A549 treated with CORT108297 at 1 μM for 4 hours (cell line): ENCODE measurements at places on chromosomes 5 and 9. TPM values are rescaled to one million over a fixed set of nuclear protein-coding genes. Genes with fewer than 3 reads are reported as not detected.

FOXD4L5 gene
- total RNA-seq, result 0.03 to 0.07 TPM (median 0.04 TPM) in 3 of 5 replicates, not detected in the others

SVEP1 gene
- 1.1 to 1.8 TPM (median 1.6 TPM) in 5 replicates for total RNA-seq

BRD8 gene
- 48.1 to 55.2 TPM (median 53.4 TPM) in 5 replicates for total RNA-seq

LCN15 gene
- total RNA-seq, result 0.02 TPM in 1 of 5 replicates, not detected in the others

INSL4 gene
- total RNA-seq, result 14.2 to 17.2 TPM (median 16.6 TPM) in 5 replicates

SPATA31E1 gene
- total RNA-seq, result 0.03 TPM in 1 of 5 replicates, not detected in the others

CDO1 gene
- 0.08 TPM in 1 of 5 replicates, not detected in the others for total RNA-seq

C5 gene
- total RNA-seq, result 10.6 to 13.3 TPM (median 12.3 TPM) in 5 replicates

NUTM2F gene
- total RNA-seq, result not detected in 5 replicates

PDE8B gene
- total RNA-seq, result 1.1 to 1.7 TPM (median 1.5 TPM) in 5 replicates
